A549 treated with CpdA at 1 μM for 4 hours (cell line): ENCODE measurements at places on chromosomes 2 and 18. TPM values are rescaled to one million over a fixed set of nuclear protein-coding genes. Genes with fewer than 3 reads are reported as not detected.

The DNAH7 gene
- total RNA-seq, result 0.76 to 1.5 TPM (median 0.81 TPM) in 5 replicates

The POTEC gene
- total RNA-seq, result not detected in 5 replicates

The LYPD6 gene
- 0.05 to 0.16 TPM (median 0.07 TPM) in 3 of 5 replicates, not detected in the others for total RNA-seq

The KLHL14 gene
- not detected in 5 replicates for total RNA-seq

The CLIP4 gene
- total RNA-seq, result 24.5 to 27.4 TPM (median 26.6 TPM) in 5 replicates

The KIF3C gene
- total RNA-seq, result 40.6 to 56.4 TPM (median 52.0 TPM) in 5 replicates
